ENCODE measurements at places on chromosomes 1 and 21.

DNA sequence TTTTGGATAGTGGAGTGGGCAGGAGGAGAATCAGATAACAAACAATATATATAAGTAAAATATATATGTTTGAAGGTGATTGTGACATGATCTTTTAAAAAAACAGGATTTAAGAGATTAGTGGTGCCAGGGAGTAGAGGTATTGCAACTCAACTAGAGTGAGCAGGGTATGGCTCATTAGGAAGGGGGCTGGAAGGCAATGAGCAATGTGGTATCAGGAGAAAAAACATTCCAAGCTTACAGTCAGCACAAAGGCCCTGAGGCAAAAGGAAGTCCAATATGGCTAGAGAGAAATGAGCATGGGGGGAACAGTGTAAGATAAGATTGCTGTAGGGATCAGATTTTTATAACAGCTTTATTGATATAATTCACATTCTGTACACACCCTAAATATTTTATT, 5.3 kb upstream of the GADD45A start:
- DNase-seq, result peak; percentile 92

- peak; percentile 76 for DNase-seq
These were observed 82.9 kb downstream of the NGF start for GRCh38 chr1:115255154-115255553.

GRCh38 chr1:110112143-110112542, at the start of gene UBL4B:
UBL4B (plus strand) TSS chr1:110112443; CDS start chr1:110112535, 92 bp downstream.
- no peak for DNase-seq

- DNase-seq, result no peak
These were observed 5.6 kb downstream of the LYPLAL1 start for GRCh38 chr1:219179293-219179692.

GRCh38 chr1:22636927-22637326, 499 bp downstream of the C1QA start:
- no peak for DNase-seq

GRCh38 chr1:170692866-170693575, 29.1 kb downstream of the PRRX1 start:
- DNase-seq, result peak; percentile 81

DNA sequence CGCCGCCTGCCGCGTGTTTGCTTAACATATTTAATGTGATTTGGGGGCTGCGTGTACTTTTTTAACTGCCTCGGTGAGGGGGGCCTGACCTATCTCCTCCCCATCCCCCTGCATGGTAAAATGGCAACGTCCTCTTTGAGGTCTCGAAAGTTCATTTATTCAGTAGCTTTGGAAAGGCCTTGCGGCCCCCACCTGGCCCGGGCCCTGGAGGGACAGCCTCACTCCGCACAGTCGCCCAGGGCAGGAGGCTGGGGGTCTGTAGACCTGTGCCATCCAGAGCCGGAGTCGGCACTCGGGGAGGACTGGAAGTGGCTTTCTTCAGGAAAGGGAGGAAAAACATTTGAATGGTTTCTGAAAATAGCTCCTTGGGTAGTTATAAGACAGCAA, 38.0 kb upstream of the ACTRT2 start:
- DNase-seq, result no peak

Measured in EL (cell line).